ENCODE measurements at places on chromosomes 2 and 18. TPM values are rescaled to one million over a fixed set of nuclear protein-coding genes. Genes with fewer than 3 reads are reported as not detected.

TMEM163 gene
- total RNA-seq = 0.38 TPM

SNTG2 gene
- 1.0 TPM for total RNA-seq

MROH2A gene
- total RNA-seq = not detected

FTCDNL1 gene
- 2.3 TPM for total RNA-seq

MALT1 gene
- total RNA-seq = 12.8 TPM

KIF1A gene
- 10.2 TPM for total RNA-seq

RAB27B gene
- total RNA-seq = 0.08 TPM

UGT1A5 gene
- not detected for total RNA-seq

SEPTIN2 gene
- 219 TPM for total RNA-seq

GPR35 gene
- 1.5 TPM for total RNA-seq

B3GNT7 gene
- total RNA-seq = 5.4 TPM

WNT10A gene
- total RNA-seq = not detected

SPAST gene
- total RNA-seq = 8.1 TPM

CLEC4F gene
- 0.13 TPM for total RNA-seq

EVX2 gene
- not detected for total RNA-seq

L3MBTL4 gene
- total RNA-seq = 0.70 TPM

TMEM182 gene
- 135 TPM for total RNA-seq

TUBA3E gene
- 1.2 TPM for total RNA-seq

PLEKHH2 gene
- total RNA-seq = 5.2 TPM

GTF3C2 gene
- 23.9 TPM for total RNA-seq

NDUFS1 gene
- 388 TPM for total RNA-seq

COLEC12 gene
- 5.5 TPM for total RNA-seq

TUBA4A gene
- total RNA-seq = 164 TPM

LYG2 gene
- not detected for total RNA-seq

KCNG2 gene
- total RNA-seq = 0.32 TPM

DCDC2C gene
- not detected for total RNA-seq

MATN3 gene
- total RNA-seq = 0.11 TPM

HADHA gene
- total RNA-seq = 244 TPM

POTEI gene
- total RNA-seq = not detected

OSBPL6 gene
- total RNA-seq = 5.5 TPM

E2F6 gene
- 18.7 TPM for total RNA-seq

ZBTB7C gene
- 8.0 TPM for total RNA-seq

BOK gene
- total RNA-seq = 4.5 TPM

RPE gene
- 20.2 TPM for total RNA-seq

LRP1B gene
- 0.27 TPM for total RNA-seq

KIAA2012 gene
- not detected for total RNA-seq

APCDD1 gene
- total RNA-seq = 9.9 TPM

Data from cardiac septum (tissue), 1 donor.